ENCODE measurements at places on chromosomes 7 and 10. TPM values are rescaled to one million over a fixed set of nuclear protein-coding genes. Genes with fewer than 3 reads are reported as not detected.

Gene MCMBP
- 46.3 TPM for total RNA-seq

Gene VIPR2
- total RNA-seq = not detected

Gene TAS2R3
- not detected for total RNA-seq

Gene CYP3A4
- not detected for total RNA-seq

Gene UTF1
- not detected for total RNA-seq

Gene FFAR4
- 0.16 TPM for total RNA-seq

Gene SPDYE6
- total RNA-seq = not detected

Gene MYPN
- total RNA-seq = 31.3 TPM

Gene GTF2IRD1
- total RNA-seq = 9.9 TPM

Gene CCL24
- total RNA-seq = not detected

Gene NACAD
- total RNA-seq = not detected

Gene ASB4
- not detected for total RNA-seq
